ENCODE measurements at places on chromosomes 5 and 9.
A peak's percentile ranks its signal among the peaks of the same experiment; 100 is the strongest.

- DNase-seq, result no peak
These were observed 13.8 kb downstream of the CLPTM1L start for GRCh38 chr5:1330847-1331831.

- peak; percentile 51 for DNase-seq
These were observed at the start of gene PPP2R2B for GRCh38 chr5:146878476-146879172. Gene PPP2R2B (minus strand): TSS chr5:146878757.

GRCh38 chr5:24547132-24547531, 97.6 kb downstream of the CDH10 start:
- peak; percentile 43 for DNase-seq

- no peak for DNase-seq
These were observed 221.6 kb downstream of the PARP8 start for GRCh38 chr5:50887889-50888633.

DNA sequence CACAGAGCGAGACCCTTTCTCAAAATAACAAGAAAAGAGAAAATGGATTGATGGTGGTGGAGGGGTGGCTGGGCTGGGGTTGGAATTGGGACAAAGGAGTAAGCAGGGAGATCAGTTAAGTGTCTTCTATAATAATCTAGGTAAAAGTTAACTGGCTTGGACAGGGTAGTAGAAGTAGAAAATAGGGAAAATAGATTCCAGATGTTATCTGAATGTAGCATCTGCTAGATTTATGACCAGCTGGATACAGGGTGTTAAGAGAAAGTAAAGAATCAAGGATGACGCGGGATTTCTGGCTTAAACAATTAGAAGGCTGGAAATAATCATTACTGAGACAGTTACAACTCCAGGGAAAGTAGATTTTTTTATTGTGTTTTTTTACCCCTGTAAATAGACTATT, 13.0 kb downstream of the PPP6C start:
- DNase-seq, result no peak

DNA sequence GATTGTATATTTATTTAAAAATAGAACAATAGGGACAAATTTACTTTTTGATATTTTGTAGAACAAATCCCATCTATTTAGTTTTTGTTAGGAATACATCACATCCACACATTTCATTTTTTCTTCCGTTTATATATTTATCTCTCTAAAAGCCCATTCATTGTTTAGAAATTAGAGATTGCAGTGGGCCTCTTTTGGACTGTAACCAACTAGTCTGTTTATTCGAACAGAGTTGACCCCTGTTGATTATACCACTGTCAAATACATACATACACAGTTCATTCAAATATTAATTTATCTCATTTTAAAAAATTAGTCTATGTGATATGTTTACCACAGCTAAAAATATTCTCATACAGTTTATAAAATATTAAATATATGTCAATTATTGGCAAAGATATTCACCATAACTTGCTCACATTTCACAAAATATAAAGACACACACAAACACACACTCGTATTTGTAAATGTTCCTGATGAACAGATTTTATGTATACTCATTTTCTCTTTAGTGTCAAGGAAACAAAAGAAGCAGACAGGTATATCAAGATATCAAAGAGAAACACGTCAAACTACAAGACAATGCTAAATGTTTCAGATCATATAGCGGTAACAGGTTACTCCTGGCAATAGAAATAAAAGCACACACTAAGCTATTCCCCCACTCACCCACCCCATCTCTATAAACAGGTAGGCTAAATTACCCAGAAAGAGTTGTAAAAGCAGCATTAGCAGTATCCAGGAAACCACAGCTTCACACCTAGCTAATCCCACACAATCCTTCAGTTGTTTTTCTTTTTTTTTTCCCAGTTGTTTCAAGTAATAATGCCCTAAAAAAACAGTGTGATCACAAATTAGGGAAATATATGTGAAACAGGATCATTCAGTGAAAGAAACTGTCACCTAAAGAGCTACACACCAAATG, 283.9 kb downstream of the ADAMTS6 start:
- no peak for DNase-seq

DNA sequence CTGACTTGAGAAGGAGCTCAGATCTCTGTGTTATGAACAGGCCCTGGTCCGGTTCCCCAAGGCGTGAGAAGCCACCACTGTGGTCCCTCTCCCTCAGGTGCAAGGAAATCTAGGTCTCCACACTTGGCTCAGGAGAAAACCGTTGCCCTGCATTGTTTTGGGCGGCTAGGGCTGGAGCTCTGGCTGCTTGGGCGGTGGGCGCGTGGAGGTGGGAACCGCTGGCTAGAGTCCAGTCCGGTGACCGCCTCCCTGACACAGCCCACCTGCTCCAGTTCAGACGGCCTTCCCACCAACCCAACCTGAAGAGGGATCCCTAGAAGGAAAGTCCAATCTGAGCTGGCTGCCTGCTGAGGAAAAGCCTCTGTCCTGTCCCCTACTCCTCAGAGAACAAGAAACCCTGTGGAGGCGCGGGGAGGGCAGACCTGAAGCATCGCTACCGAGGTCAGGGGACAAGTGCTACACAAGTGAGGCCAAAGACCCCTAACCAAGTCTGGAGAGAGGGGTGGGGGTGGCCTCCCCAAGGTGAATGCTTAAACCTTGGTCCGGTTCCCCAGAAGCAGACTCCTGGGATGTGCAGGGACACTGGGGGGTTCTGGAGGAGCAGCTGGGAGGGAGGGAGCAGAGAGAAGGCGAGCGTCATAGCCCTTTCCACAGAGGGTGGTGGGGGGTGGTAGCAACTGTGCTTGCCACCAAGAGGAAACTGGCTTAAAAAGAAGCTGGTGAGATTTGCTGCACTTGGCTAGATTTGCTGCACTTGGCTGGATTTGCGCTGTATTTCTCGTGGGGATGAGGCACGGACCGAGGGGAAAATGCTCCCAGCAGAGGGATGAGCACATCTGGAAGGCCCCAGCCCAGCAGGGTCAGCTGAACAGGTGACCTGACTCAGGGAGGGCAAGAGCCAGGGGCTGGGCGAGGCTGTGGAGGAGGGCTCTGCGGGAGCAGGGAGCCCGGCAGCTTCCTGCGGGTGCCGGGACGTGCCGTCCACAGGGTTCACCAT, 65.2 kb downstream of the RAPGEF1 start:
- DNase-seq, result no peak

DNA sequence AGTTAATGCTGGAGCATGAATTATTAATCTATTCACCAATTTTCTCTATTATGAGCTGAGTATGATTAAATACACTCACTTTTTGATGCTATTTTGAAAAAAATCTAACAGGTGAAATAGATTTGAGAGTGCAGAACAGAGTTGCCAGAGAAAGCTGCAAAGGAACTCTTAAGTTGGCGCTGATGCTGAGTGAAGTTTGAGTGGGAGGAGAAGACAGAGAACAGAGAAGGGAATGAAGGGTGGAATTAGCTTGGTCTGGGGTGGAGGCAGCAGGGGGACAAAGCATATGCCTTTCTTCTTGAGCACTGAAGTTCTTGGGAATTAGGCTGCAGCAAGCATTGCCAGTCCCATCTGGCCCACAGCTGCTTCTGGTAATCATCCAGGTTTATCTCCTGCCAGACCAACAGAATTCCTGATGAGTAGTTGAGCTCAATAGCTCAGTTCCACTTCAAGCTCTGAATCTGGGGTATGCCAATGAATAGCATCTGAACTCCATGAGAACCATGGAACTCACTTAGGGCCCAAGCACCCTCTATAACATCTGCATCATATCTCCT, 290.1 kb downstream of the HINT1 start:
- no peak for DNase-seq

GRCh38 chr5:180283026-180283615, 8.8 kb downstream of the MAPK9 start:
- DNase-seq, result no peak

DNA sequence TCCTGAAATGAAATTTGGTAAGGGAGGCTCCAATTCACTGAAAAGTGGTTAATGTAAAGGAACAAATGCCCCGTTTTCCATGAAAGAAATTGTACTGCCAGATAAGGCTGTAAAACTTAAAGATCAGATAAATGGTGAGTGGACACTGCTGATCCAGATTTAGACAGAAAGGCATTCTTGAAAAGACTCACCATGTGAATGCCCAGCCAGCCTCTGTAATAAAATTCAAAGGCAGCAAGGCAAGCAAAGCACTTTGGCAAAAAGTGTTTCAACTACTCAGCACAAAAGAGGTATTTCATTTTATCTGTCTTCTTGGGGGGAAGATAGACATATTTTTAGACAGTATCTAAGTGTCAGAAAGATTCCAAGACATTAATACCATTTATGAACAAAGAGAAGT, 133.6 kb downstream of the MLLT3 start:
- DNase-seq, result no peak

GRCh38 chr9:71746758-71747125, 21.6 kb downstream of the CEMIP2 start:
- DNase-seq, result no peak

DNA sequence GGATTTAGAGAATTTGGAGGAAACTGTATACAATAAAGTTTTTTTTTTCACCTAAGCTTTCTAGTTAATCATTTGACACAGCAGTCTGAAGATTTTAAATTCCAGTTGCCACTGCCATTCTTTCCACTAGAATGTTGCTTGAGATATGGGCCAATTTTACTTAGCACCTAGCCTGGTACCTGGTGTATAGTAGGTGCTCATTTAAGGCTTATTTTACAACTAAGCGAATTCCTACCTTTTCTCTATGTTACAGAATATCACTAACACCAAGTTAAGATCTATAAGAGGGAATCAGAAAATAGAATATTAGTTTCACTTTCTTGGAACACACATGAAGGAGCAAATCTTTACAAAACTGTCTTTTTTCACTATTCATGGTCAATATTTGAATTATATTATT, 3.2 kb upstream of the DDX4 start:
- no peak for DNase-seq

- DNase-seq, result no peak
These were observed 121.4 kb downstream of the CMYA5 start for GRCh38 chr5:79811081-79811480.

- DNase-seq, result no peak
These were observed 126.4 kb upstream of the CCNG1 start for GRCh38 chr5:163310997-163311396.

DNA sequence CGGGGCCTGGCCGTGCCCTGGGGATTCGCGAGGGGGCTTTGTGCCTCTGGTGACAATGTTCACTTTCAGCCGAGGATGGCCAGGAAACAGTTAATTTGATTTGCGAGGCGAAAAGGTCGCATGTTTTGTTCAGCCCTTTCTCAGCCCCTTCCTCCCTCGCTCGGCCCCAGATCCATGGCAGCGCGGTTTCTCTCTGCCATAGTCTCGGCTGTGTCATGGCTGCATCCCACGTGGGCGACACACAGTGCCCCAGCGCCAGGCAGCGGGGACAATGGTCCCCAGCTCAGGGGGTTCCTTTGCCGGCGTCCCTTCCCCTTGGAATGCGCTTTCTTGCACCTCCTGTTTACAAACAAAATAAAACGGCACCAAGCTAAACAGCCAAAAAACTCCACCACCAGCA, 370.3 kb upstream of the IRX2 start:
- DNase-seq, result no peak

DNA sequence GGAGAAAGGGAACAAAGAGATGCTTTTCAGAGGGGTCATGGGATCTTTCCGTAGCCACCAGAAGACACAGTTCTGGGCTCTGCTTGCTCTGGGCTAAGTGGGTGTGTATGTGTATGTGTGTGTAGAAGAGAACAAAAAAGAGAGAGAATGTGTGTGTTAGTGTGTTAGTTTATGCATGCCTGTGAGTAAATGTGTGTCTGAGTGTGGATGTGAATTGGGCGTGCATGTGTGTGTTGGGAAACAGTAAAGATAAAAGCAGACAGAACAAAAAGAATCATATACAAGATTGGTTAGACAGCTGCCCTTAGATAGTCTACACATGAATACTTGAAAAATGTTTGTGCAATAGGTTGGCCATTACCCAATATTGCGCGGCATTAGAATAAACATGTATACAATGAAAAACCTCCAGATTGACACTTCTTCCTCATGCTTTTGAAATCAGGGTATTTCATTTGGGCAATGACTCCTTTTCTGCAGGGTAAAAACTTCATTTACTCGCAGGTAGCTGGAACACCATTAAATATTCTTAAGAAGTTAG, 36.5 kb upstream of the HSPA9 start:
- DNase-seq, result peak; percentile 48

GRCh38 chr5:101991486-101991885, 304.6 kb downstream of the SLCO4C1 start:
- no peak for DNase-seq

GRCh38 chr5:180153991-180154390, 55.0 kb downstream of the RASGEF1C start:
- no peak for DNase-seq

DNA sequence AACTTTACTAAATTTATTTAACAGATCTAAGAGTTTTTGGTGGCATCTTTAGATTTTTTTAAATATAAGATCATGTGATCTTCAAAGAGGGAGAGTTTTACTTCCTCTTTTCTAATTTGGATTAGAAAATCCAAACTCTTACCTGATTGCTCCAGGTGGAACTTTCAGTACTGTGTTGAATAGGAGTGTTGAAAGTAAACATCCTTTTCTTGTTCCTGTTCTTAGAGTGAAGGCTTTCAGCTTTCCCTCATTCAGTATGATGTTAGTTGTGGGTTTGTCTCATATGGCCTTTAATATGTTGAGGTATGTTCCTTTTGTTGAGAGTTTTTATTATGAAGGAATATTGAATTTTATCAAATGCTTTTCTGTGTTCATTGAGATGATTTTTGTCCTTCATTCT, 650.0 kb upstream of the SGCD start:
- no peak for DNase-seq

DNA sequence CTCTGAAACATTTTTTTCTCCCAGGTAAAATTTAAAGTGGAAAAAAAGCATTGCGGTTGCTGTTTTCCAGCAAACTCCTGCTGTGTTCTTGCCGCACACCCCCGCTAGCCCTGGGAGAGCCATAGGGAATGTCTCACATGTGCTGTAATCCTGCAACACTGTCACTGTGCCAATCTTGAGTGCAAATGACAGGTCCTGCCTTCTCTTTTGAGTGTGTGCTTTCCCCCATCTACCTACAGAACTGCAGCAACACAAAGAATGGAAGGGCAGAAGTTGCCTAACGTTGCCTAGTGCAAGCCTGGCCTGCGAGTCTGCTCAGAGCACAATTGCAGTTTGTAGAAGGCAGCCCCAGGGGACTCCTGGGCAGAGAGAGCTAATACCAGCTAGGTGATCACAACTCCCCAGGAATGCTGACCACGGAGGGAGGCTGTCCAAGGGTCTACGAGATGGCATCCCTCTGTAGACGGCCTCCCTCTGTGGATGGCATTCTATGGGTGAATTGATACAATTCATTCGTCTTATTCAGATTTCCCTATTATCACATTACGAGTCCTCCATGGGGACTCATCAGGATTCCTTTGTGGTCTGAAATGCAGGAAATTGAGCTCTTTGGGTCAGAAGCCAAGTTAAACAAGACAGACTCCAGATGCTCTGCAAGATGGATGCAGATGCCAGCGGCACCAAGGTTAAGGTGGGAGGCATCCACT, 172.6 kb upstream of the S1PR3 start:
- DNase-seq, result no peak

Data from NCI-H1694 treated with DMSO at 0.1 percent for 48 hours (cell line).